ENCODE measurements at places on chromosomes 12 and 14. TPM values are rescaled to one million over a fixed set of nuclear protein-coding genes. Genes with fewer than 3 reads are reported as not detected.

GRCh38 chr14:87999277-87999676, 5.7 kb upstream of the GPR65 start:
- DNase-seq = no peak

GRCh38 chr12:26571560-26571959, 261.4 kb downstream of the ITPR2 start:
- DNase-seq = no peak

DNA sequence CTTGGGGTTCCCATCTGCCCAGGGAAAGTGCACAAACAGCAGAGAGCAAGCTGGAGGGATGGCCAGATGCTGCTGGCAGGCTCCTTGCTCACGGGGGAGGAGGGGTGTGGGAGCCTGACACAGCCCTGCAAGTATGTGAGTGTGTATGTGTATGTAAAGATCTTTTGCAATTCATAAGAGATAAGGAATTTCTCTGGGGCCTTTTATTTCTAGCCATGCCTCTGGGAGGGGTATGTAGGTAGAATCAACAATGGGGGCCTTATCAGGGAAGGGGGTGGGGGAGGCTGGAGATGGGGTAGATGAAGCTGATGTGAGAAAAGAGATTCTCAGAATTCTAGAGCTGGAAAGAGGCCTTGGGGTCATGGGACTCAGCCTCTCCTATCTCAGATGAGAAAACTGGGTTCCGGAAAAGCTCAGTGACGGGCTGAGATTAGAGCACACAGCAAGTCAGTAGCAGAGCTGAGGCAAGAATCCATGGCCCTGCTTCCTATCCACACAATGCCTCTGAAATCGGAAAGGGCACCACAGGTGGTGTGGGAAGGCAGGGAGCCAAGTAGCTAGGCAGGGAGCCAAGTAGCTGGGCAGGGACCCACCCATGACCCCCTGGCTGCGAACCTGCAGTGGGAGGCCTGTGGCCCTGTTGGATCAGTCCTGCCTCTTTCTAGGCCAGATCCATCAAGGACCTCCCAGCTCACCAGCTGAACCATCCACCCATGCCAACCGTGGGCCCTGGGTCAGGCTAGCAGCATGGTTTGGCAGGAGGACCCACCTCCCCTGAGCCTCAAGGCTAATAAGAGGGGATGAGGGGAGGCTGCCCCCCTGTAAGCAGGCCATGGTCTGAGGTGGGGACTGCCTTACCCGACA, 54.7 kb downstream of the PLEKHG3 start:
- DNase-seq = no peak

GRCh38 chr14:72907886-72908285, 14.0 kb upstream of the DPF3 start:
- DNase-seq = no peak

DNA sequence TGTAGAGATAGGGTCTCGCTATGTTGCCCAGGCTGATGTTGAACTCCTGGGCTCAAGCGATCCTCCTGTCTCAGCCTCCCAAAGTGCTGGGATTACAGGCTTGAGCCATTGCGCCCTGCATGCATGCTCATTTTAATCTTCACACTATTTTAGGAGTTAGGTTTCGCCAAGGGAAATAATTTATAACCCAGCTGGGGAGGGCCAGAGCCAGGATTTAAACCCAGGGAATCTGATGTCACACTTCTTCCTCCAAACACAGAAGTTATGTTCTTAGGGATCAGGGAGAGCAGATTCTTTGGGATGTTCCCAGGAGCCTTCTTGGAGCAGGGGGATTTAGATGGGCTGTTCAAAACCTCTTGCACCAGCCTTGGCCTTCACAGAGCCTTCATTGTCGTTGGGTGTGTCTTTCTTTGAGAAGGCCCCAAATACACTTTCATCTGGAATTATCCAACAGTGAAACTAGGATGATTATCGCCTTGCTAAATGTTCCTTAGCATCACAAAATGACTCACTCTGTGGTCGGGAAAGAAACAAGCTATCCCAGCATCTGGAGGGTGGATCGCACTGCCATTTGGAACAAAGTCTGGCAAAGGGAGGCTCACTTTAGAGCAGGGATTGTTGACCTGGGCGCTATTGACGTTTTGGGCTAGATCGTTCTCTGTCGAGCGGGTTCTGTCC, 8.2 kb upstream of the PPP1CC start:
- DNase-seq = no peak

DNA sequence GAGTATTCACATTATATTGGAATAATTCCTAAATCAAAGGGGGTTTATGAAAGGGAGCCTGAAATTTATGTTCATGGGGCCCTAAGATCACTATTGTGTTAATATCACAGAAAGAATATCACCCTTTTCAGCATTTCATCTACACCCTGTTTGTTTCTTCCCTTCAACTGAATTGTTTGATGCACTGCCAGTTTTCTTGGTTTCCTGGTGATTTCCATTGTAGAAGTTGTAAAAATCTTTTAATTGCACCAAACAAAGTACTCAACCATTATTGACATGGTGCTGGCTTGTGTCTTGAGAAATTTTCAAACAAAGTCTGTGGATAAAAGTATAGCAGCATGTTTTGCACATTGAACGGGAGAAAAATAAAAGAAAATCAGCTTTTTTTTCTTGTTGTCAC, 154.8 kb upstream of the PRKD1 start:
- no peak for DNase-seq

- DNase-seq = no peak
Observed at GRCh38 chr12:65905405-65905804, 81.1 kb downstream of the HMGA2 start.

- DNase-seq = no peak
Observed at GRCh38 chr14:94385553-94386057, 2.8 kb downstream of the SERPINA1 start.

DNA sequence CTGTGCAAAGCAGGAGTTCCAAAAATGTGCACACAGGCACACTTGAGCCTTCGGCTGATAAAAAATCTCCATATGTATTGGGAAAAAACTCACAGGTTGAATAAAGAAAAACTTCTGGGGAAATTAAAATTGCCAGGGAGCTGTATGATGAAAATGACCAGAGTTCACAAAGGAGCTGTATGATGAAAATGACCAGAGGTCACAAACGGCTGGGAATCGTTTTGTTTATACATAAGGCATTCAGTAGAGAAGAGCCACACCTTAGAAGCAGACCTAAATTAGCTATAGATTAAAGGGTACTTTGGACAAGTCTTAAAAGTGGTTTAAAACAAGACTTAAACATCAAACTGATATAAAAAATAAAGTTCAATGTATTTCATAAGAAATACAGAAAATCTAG, 251.7 kb upstream of the TMEM132C start:
- DNase-seq = no peak

DNA sequence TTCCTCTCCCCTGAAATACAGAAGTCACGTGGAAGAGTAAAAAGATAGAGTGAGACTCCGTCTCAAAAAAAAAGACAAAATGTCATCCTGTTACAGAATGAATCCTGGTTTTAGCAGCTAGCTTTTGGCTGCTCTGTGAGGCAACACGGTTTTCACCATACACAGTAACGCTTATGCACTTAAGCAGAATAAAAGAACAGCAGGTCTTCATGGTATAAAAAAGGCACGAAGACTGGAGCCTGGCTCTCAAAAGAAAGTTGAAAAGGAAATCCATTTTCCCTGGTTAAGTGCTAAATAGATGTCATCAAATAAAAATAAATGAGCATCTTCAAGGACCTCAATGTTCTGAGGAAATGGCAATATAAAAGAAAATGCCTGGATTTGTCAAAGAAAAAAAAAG, 444.1 kb downstream of the IPO8 start:
- DNase-seq = no peak

MYH6 gene
- total RNA-seq = 1.3 TPM

FOXG1 gene
- total RNA-seq = not detected

CPNE6 gene
- 0.32 TPM for total RNA-seq

ADAM20 gene
- 1.3 TPM for total RNA-seq

RABGGTA gene
- 17.3 TPM for total RNA-seq

GUCY2C gene
- not detected for total RNA-seq

FOXJ2 gene
- 20.4 TPM for total RNA-seq

HOXC10 gene
- 35.5 TPM for total RNA-seq

PRH1 gene
- total RNA-seq = 13.5 TPM

PRH2 gene
- total RNA-seq = not detected

SRSF5 gene
- total RNA-seq = 212 TPM
